ENCODE measurements at places on chromosomes 3 and 15.
A peak's percentile ranks its signal among the peaks of the same experiment; 100 is the strongest.

GRCh38 chr3:187920913-187921312 lies 175.6 kb upstream of the BCL6 start:
- no peak for DNase-seq

GRCh38 chr15:77597804-77598453 lies 34.8 kb downstream of the LINGO1 start:
- no peak for DNase-seq

DNA sequence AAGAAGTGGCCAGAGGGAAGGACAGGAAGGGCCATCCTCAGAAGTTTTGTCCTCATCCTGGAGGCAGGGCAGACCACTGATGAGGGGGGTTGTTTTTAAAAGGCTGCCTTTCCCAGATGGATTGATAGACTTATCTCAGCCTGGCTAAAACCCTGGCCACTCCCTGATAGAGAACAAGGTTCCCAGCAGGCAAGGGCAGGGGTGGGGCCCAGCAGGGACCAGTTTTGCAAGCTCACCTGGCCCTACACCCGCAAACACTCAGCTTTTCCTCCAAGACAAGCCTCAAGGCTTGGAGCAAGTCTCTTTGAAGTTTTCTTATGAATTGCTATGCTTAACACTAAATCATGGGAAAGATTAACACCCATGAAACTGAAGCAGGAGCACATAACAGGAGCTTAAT lies 9.1 kb downstream of the LIPC start:
- peak; percentile 26 for DNase-seq

GRCh38 chr15:66698318-66698961 lies 3.6 kb upstream of the SMAD6 start:
- peak; percentile 80 for DNase-seq

GRCh38 chr3:114450008-114450596 lies 156.3 kb downstream of the TIGIT start:
- DNase-seq = no peak

DNA sequence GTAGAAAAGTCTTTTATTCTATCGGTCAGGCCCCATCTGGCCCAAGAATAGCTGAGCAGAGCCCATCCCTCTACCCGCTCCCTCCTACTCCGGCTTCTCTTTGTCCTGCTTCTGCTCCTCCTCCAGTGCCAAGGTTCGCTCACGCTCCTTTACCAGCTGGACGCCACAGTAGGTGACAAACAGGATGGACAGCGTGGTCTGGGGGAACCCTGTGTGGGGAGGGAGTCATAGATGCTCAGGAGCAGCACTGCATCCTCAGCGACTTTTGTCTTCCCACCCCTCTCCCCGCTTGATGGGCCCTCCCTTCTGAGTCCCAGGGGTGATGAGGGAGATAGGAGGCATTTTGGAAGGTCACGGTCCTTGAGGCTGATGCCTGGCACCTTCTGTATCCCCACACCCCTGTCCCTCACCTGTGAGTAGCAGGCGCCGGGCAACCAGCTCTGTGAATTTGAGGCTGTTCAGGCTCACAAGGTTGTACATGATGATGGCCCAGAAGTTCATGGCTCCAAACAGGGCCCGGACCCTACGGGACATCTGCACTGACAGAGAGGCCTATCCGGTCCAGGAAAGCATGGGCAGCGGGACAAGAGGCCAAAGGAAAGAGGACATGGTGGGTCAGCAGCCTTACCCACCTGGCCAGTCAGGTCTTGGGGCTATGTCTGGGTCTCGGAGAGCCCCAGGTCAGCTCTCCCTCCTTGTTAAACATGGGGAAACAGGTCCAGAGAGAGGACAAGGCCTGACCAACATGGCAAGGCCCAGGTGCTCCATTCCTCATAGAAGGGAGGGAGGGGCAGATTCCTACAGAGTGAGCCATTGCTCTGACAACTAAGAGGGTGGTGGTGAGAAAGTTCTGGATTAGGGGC lies 7.6 kb downstream of the KLHL40 start:
- no peak for DNase-seq

DNA sequence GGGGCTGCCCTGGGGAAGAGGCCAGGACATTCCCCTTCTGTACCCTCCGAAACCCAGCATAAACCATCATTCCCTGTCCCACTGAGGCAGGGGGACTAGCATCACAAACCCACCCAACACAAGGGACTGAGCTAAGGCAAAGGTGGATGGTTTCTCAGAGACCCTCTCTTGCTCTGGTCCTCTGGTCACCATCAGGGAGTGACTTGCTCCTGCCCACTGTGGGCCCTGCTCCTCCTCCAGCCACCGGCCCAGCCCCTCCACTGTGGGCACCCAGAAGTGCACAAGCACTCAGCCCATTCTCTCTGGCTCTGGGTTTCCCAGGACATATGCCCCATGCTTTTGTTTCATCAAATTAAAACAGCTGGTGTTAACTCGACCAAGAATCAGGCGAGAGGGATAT lies 44.9 kb downstream of the PTH1R start:
- DNase-seq = no peak

DNA sequence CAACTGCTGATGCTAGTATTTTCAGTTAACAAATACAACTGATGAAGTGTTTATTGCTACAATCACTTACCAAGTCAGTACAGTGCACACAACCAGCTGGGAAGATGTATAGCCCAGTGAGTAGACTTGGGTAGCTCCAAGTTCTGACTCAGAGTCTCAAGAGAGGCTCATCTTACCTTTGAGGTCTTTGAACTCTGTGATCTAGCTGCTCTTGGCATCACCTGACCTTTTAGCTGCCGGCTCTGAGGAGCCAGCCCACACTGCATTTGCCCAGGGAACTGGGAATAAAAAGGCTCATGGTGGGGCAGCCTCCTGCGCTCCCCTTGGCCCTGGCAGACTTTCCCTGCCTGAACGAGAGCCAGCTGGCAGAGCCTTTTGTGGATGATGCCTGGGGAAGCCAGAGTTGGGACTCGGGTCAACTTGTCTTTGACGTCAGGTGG lies 82.6 kb downstream of the CEMIP start:
- no peak for DNase-seq

DNA sequence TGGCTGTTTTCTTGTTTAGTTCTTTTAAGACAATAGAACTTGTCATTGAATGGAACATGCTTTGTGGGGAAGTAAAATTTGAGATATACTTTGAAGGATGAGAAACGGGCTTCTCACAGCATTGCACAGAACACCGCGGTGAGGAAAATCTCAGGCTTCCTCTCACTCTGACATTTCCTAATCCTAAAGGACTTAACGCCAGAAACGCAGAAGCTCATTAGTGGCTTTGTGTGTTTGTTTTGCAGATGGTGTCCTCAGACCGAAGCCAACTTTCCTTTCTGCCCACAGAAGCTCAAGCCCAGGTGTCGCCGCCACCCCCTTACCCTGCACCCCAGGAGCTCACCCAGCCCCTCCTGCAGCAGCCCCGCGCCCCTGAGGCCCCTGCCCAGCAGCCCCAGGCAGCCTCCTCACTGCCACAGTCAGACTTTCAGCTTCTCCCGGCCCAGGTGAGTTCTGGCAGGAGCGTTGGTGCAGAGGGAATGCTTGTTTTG lies 78.9 kb upstream of the BLM start:
- no peak for DNase-seq

DNA sequence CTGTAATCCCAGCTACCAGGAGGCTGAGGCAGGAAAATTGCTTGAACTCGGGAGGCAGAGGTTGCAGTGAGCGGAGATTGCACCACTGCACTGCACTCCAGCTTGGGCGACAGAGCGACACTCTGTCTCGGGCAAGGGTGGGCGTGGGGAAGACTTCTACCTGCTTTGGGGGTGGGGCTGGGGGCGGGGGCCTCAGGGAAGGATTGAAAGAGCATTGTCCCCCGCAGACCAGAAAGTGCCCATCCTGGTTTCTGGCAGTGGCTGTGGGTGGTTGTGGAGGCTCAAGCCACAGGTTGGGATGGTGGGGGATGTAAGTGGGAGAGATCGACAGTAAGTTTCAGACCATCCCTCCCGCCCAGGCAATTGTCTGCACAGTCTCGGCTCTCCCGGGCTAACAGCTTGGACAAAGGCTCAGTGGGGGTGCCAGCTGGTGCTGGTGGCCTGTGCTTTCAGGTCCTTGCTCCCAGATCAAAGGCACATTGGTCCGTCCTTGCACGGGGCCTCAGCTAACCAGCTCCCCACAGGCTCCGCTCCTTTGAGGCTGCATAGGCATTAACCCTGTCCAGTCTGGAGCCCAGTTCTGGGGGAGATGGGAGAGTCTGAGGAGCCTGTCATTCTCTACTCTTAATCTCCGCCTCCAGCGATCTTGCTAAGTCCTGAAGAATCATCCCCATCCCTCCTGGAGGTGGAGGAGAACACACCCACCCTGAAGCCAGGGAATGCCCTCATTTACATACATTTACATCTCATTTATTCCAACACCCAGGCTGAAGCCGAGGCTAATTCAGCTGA lies 8.6 kb downstream of the SCN5A start:
- DNase-seq = peak; percentile 83

GRCh38 chr15:37015035-37015434 lies 85.3 kb downstream of the MEIS2 start:
- DNase-seq = no peak

DNA sequence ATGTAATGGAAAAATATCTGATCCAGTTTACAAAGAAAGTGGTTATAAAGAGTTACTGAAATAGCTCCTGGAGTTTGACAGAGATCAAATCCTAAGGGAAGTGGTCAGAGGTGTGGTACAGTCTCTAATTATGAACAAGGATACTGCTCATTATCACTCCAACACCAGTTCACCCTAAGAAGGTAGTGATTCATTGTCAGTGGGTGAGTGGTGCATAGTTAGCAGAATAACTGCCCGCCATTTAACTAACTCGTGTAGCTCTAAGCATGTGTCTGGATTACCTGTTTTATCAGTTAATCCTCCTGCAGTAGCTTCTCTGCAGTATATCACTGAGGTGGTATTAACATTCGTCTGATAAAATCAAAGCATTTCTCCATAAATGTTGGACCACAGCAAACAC lies 700.1 kb downstream of the NLGN1 start:
- no peak for DNase-seq

DNA sequence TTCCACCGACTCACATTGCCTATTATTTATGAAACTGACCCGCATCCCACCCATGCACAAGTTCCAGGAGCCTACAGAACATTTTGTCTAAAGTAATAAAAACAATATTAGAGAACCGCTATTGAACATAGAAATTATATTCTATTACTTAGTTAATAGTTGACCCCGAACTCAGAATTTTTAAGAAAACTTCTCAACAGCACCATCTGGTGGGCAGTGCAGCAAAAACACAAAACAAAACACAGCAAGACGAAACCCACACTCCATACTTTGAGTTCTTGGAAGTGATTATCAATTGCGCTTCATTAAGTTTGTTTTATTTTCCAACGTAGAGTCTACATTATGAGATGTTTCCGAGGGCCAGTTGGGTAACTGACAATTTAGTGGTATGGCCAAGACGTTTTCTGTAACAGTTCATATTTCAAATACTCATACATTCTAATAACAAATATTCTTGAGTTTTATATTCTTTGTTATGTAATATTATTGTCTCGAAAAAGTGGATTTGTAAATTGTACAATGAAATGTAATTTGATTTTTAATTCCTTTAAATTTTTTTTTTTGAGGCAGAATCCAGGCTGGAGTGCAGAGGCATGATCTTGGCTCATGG lies 24.0 kb upstream of the C3orf70 start:
- peak; percentile 51 for DNase-seq

DNA sequence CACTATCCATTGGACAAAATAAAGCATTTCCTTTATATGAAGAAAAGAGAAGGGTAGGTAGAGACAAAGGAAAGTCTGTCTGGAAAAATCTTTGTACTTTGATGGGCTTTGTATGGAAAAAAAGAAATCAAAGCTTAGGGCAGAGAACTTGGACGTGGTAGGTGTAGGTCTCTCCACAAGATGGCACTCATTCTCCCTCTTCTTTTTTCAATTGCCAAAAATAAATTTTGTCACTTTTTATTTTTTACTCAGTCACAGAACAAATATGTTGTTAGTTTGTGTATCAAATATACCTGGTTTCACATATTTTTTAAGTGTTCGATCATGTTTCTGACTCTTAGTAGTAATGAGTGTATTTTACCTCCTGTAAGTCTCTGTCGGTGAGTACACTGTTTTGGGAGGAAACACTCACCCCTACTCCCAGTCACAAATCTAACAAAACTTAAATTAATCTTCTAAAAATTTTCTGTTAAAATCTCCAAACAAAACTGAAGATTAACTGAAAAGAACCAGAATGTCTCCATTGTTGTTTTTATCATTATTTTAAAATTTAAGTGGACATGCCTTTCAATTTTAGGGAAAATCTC lies 415.8 kb upstream of the GOLIM4 start:
- DNase-seq = no peak

GRCh38 chr3:140570602-140571001 lies 107.3 kb upstream of the TRIM42 start:
- DNase-seq = no peak

- no peak for DNase-seq
These were observed 296.9 kb upstream of the NECTIN3 start for GRCh38 chr3:110774496-110775265.

DNA sequence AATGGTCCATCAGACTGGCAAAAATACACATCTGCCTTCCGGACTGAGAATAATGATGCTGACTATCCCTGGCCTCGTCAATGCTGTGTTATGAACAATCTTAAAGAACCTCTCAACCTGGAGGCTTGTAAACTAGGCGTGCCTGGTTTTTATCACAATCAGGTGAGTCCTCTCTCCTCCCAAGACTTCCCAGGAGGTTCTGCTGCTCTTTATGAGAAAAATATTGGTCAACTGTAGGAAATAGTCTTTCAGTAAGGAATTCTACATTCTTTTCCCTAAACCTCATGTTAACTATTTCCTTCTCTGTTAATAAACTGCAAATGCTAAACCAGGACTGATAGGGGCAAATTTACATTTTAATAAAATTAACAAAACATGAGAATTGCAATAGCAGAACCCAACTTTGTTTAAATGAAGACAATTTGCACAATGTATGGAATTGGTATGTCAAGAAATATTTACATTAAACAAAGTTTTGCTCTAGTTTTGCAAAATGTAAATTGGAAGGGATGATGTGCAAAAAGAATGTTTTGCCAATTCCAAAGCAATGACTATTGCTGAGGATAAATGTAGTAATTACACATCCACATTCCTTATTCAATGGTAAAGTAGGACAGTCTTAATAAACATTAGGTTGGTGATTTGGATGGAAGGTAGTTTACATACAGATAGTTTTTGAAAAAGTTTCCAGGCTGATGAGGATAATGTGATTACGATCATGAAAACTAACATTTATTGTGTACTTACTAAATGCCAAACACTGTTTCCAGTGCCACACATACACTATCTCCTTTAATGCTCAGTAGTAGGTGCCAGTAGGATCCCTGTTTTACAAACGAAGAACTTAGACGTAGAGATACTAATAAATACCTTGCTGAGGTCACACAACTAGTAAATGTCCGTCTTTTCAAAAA lies 21.1 kb downstream of the UPK1B start:
- no peak for DNase-seq

DNA sequence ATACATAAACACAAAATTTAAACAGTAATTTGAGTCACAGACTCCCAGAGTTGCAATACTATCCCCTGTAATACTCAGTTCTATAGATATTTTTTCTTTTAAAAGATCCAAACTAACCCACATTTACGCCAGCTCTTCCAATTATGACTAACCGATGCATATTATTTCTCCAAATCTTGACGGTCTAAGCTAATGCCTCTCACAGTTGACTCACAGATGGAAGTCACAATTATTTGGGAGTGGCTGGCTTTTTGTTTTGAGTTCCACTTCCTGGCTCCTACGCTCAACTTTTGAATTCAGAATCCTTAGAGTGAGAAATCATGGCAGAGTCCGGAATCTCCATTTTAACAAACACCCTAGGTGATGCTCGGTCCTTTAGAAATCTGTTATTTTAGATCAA lies 749.9 kb downstream of the FHIT start:
- DNase-seq = no peak
